SK-N-SH (cell line): ENCODE measurements at places on chromosomes 5 and 9. TPM values are rescaled to one million over a fixed set of nuclear protein-coding genes. Genes with fewer than 3 reads are reported as not detected.
A peak's percentile ranks its signal among the peaks of the same experiment; 100 is the strongest.

The ALAD gene
- 10.7 and 11.8 TPM in 2 replicates for polyA plus RNA-seq

GRCh38 chr5:56108246-56108645 lies 113.5 kb upstream of the IL6ST start:
- no peak for DNase-seq

- no peak for DNase-seq
These were observed 17.5 kb downstream of the REXO4 start for GRCh38 chr9:133400292-133400691.

DNA sequence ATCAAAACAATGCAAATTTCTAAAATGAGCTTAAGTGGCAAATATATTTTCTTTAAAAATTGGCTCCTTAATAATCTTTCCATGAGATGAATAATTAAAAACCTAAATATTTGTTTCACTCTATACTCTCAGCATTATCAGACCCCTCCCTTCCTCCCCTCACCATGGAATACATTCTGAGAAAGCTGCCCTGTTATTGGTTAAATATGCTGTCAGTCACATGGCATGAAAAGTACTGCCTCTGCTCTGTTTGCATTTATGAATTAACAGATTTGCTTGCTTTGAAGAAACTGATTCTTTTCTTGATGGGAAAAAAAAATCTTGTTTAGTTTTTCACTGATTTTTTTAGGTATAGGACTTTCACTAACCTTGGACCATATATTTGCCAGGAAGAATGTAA lies 17.0 kb upstream of the RPS23 start:
- DNase-seq: peak; percentile 24

The TRAF1 gene
- polyA plus RNA-seq: 1.2 and 1.5 TPM in 2 replicates

DNA sequence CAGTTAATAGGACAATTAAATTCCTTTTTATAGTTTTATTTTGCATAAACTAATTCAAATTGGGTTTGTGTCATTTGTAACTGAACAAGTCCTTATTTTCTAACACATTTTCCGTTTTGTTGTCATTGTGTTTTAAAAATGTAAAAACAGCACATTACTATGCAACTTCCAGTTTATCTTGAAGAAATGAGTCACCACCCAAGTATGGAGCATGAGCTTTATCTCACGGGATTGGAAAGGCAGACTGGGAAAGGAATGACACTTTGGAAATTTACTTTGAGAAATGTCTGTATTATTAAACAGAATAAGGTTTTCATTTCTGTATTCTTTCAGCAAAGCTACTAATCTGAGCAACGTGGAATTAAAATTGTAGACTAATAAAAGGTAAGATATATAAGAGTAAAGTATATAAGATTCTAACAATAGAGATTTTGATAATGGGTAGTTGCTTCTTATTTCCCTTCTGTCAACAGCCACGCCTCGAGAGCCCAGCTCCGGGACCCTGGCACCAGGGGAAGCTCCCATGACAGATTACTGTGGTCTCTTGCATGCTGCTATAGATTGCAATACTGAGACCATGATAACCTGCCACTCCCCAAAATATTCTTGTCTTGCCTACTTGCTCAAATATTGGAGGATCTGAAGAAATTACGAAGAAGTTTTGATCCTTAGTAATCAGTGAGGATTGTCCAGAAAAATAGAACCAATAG lies 433.1 kb downstream of the CHSY3 start:
- no peak for DNase-seq

DNA sequence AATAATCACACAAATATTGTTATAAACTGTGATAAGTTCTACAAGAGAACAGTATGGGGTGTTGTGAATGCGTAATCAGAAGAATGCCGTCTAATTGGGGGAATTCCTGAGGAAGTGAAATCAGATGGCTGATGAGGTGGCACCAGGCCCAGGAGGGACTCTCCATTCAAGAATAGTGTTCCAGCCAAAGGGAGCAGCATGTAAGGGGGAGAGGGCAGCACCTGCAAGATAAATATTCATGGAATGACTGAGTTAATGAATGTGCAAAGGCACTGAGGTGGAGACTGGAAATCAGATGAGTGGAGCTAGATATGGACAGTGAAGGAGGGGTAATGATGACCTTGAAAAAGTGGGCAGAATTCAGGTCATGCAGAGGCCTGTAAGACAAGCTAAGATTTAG lies 250.6 kb downstream of the ARRDC3 start:
- DNase-seq: no peak

GRCh38 chr5:161085056-161085455 lies 233.0 kb upstream of the ATP10B start:
- no peak for DNase-seq

DNA sequence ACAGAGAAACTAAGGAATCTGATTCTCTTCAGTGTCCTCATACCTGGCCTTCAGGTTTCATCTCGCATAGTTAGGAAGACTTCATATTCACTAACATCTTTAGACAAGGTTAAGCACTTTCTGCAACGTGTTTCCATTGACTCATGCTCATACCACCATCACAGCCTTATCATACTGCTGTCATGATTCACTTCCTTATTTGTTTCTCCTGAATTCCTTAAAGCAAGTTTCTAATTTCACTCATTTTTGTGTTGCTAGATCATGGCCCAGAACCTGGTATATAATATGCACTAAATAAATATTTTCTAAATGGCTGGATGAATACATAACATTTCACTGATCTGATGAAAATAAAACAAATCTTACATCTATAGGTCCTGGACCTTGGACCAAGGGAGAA lies 472.9 kb downstream of the PRELID2 start:
- no peak for DNase-seq

The ISL1 gene
- 15.2 and 15.5 TPM in 2 replicates for polyA plus RNA-seq

The NELFB gene
- polyA plus RNA-seq: 52.6 and 62.7 TPM in 2 replicates

DNA sequence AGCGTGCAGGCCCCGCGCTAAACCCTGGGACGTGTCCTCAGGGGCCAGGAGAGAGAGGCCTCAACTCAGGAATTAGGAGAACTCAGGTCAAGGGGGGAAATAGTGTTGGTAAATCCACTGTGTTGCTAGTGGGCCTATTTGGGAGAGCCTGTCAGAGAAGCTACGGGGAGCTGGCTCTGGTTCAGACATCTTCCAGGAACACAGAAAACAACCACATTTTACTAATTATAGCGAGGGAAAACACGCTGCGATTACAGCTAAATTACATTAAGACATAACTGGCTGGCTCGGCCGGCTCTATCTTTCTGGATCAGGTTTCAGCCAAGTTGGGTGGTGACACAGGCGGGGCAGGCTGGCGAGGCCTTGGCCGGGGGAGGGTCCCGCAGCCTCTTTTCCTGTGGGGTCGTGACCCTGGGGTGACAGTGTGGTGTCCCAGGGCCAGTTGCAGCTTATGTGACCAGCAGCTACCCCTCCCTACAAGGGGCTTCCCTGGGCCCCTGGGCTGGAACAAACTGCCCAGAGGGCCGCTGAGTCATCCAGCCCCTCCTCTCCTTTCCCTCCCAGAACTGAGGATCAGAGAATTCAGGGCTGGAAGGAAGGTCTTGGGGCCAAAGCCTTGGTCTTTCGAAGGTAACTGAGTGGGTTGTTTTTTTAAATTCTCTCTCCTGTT lies 75.1 kb downstream of the FGF18 start:
- DNase-seq: peak; percentile 86

DNA sequence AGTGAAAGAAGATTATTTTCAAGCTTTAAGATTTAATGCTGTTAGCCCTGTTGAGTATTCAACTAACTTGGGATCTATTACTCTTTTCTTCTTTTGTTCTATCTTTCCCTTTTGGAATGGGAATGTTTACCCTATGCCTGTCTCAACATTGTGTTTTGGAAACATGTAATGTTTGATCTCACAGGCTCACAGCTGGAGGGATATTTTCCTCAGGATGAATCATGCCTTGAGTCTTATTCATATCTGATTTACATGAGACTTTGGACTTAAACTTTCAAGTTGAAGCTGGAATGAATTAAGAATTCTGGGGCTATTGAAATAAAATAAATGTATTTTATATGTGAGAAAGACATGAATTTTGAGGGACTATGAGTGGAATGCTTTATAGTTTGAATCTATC lies 607.8 kb upstream of the PTGER4 start:
- no peak for DNase-seq

- no peak for DNase-seq
These were observed 179.8 kb upstream of the EDIL3 start for GRCh38 chr5:84564321-84565075.

The CYLC2 gene
- polyA plus RNA-seq: not detected in 2 replicates

GRCh38 chr5:151673421-151673820 lies 13.3 kb downstream of the SPARC start:
- DNase-seq: no peak

The PCDHA9 gene
- 0.02 TPM in 2 replicates for polyA plus RNA-seq

The FCN2 gene
- not detected in 2 replicates for polyA plus RNA-seq

- DNase-seq: no peak
These were observed 16.5 kb upstream of the TRIM14 start for GRCh38 chr9:98135558-98135934.

The C9orf153 gene
- polyA plus RNA-seq: 0.03 TPM in 1 of 2 replicates, not detected in the other

DNA sequence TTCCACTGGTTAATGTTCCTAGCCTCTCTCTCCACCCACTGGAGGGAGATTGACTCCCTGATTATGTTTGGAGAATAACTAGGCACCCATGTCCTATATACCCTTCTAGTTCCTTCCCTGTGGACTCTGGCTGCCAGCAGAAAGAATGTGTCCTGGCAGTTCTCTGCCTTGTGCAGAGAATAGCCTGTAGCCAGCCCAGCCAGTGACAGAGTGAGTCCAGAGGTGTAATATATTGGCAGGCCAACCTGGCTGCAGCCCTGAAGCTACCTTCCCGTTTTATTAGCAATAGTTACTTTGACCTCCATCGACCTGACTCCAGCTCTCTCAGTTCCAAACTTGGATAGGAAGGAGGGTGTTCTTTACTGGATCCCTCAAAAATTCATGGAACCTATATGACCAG lies 8.1 kb downstream of the SETD9 start:
- DNase-seq: no peak

DNA sequence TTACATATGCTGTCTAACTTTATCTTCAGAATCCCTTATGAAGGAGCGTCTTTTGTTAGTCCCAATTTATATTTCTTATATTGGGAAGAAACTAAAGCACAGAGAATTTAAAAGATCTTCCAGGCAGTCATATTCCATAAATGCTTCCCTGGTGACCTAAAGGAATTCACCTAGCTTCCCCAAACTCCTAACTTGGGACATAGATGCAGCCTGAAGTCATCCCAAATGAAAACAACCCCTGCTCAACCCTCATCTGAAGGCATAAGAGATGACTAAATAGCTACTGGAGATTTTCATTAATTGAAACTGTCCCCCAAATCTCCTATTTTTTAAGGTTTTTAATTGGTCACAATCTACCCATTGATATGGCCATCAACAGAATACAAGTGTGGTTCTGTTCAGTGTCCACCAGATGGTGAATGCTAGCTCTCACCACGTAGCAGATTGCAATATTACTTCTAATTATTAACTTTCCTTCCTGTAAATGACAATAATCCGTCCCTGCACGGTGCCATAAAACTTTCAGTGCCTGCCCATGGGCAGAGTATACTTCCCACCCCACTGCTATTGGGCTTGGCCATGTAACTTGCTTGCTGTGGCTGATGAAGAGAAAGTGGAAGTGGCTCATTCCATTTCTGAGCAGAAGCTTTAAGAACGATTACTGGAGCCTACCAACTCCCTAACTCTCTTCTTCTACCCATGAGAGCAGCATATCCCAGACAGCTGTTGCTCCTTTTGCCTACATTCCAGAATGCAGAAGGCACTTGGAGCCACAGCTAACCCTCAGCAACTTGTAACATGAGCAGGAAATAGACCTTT lies 18.7 kb downstream of the PRUNE2 start:
- DNase-seq: no peak

The LMX1B gene
- polyA plus RNA-seq: not detected in 2 replicates

- DNase-seq: no peak
These were observed 3.4 kb downstream of the SMIM3 start for GRCh38 chr5:150781706-150782614.

GRCh38 chr5:148923023-148923422 lies 96.6 kb downstream of the ADRB2 start:
- DNase-seq: no peak

GRCh38 chr9:85016384-85017006 lies 347.0 kb downstream of the NTRK2 start:
- no peak for DNase-seq

The PCDHGA11 gene
- 0.18 and 0.23 TPM in 2 replicates for polyA plus RNA-seq

- DNase-seq: no peak
These were observed 406.3 kb upstream of the ADAMTSL1 start for GRCh38 chr9:18067548-18068120.

DNA sequence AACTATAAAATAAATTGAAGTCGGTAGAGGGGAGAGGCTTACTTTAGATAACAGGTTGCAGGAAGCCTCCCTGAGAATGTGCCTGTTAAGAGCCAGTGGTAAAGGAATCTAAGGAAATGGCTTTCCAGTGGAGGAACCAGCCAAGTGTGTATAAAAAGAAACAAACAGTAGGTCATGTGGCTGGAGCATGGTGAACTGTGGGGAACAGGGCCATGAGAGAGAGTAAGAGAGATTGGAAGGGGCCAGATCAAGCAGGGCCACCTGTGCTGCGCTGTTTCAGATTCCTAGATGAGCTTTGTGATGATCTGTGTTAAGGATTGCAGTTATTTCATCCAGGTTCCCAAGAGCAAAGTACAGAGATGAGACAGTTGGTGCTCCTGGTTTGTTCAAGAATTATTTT lies 152.7 kb upstream of the SGCD start:
- no peak for DNase-seq

DNA sequence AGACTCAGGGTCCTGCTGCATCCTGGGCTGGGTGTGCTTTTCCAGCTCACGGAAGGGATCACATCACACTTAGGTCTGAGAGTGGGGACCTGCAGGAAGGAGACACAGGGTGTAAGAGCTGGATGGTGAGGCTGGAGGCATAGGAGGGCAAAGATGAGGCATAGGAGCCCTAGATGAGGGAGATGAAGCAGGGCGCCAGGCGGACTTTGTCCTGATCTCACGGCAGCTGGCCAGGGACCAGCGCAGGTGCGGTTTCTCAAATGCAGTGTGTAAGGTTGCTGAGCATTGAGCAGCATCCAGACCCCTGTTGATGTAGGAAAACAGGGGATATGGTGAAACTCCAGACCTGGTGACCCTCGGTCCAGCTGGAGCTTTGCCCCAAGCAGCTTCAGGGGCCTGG lies 156.5 kb downstream of the PSAT1 start:
- no peak for DNase-seq

DNA sequence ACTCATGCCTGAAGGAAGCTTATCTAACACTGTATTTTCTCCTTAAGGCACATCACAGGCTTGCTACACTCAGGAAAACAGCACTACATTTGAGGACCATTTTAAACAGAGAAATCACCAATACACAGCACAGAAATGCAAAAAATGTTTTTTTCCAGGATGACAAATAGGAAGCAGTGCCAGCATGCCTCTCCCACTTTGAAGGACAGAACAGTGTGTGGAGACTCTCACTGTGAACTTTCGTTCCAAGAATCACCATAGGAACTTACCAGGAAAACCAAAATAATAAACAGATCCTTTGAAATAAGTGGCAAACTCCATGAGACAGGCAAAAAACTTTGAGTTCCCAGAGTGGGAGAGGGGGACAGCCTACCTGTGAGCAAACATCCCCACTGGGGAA lies 217.8 kb upstream of the MAST4 start:
- DNase-seq: no peak

GRCh38 chr9:68871236-68871635 lies 142.7 kb downstream of the PRKACG start:
- DNase-seq: no peak
